Heart right ventricle (tissue), 16 donors: ENCODE measurements at places on chromosomes 3 and 15.

GRCh38 chr3:15845475-15845874, 47.7 kb upstream of the ANKRD28 start:
- no peak for DNase-seq

- no peak for DNase-seq
These were observed 275.0 kb upstream of the CHRM5 start for GRCh38 chr15:33693166-33693800.

DNA sequence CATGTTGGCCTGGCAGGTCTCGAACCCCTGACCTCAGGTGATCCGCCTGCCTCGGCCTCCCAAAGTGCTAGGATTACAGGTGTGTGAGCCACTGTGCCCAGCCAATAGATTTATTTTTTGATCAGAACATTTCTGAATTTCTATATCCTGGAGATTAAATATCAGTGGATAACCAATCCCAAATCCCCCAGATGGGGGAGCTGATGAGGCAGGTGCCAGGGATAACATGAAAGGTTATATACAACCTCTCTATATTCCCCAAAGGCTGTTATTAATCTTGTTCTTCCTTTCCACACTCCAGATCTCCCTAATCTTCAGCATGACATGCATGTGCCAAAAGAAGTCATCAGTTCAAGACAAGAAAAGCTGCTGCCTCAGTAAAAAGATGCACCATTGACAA, 112.3 kb downstream of the WDR76 start:
- DNase-seq: no peak

GRCh38 chr3:189222927-189223636, 51.3 kb downstream of the TPRG1 start:
- DNase-seq: no peak

GRCh38 chr3:195863121-195864061, 45.0 kb downstream of the TNK2 start:
- DNase-seq: peak; percentile 88

- no peak for DNase-seq
These were observed 2.2 kb downstream of the EFHB start for GRCh38 chr3:19931767-19932188.

DNA sequence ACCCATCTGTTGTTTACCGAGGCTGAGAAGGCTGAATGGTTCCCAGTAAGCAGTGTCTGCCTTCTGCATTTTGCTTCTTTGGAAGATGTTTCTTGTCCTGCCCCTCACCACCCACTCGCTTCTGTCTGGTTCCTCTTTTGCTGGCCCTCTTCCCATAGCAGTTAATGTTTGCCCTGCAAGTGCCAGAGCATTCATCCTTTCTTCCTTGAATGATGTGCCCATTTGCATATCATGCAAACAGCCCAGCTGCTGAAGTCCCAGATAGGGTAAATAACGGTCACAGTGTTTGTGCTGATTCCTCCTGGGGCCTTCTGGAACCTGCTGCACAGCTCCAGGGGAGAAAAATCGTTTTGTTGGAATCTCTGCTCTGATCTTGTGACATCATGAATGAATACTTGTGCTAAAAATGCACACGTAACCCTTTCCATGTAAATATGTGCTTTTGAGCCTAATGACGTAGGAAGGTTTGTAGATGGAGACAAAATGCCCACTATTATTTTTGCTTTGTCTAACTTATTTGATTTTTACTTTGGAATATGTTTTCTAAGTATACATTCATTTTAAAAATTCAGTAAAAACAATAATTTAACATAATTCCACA, 381.0 kb downstream of the SOX2 start:
- DNase-seq: no peak

GRCh38 chr15:31228980-31229826, 97.4 kb upstream of the KLF13 start:
- DNase-seq: no peak

DNA sequence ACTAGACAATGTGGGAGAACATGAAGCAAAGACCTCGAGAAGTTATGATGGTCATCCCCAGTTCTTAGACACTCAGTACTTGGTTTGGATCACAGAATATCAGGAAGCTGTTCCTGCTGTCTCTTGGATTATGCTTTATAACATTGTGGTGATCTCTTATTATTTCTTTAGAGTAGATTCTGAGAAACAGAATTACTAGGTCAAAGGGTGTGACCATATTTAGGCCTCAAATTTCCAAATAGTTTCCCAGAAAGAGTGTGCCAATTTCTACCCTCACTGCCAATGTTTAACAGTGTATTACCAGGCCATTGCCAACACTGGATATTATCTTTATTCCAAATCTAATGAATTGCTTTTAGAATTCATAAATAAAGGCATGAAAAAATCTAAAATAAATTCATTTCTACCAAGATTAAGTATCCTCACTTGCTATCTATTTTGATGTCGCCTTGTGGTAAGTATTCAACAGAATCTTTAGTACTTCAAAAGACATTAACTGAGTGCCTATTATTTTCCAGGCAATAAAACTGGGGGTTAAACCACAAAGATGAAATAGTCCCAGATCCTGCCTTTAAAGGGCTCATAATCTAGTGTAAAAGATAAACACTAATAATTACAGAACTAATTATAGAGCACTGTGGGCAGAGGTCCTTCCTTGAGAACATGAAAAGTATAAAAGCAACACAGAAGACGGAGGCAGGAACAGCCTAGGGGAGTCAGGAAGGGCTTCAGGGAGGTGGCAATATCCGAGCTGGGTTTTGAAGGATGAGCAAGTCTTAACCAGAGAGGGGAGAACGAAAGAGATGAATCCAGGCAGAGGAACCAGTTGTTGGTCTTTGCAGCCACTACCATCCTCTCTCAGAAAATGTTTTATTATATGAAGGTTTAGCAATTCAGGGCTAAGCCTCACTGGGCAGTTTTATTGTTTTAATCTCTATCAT, 86.8 kb downstream of the IGF2BP2 start:
- no peak for DNase-seq

GRCh38 chr15:64246364-64247189, 83.8 kb upstream of the PPIB start:
- no peak for DNase-seq

- no peak for DNase-seq
These were observed 1.0 kb downstream of the COPS2 start for GRCh38 chr15:49154359-49154758.

DNA sequence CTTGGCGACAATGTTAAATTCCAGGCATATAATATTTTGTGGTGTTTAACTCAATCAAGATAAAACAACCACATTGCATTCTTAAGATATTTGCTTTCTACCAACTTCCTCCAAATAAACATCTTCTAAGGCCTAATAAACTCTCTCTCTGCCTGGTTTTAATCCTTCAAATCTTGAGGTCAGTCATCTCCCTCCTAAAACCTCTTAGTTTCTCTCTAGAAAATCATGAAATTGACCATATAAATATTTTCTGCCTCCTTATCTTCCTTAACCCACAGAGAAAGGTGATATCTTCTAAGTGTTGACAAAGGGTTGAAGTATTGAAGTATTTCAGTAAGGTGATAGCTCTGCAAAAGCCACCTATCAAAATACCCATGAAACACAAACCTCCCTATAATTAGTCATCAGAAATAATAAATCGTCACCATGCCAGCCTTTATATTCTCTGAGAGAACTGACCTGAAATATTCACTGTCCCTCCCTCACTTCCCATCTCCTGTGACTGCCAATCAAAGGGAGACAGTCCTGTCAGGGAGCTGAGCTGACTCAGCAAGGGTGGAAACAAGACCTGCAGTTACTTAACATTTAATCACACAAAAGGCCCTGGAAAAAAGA, 1261.1 kb downstream of the ROBO1 start:
- no peak for DNase-seq
